ENCODE measurements at places on chromosomes 12 and 14.
A peak's percentile ranks its signal among the peaks of the same experiment; 100 is the strongest.

GRCh38 chr12:71460850-71461609 is 21.4 kb downstream of the LGR5 start:
- DNase-seq, result no peak

GRCh38 chr12:4908684-4909409 is 858 bp upstream of the KCNA1 start:
- no peak for DNase-seq

- DNase-seq, result no peak
Measured at GRCh38 chr12:73486256-73486655, 1051.4 kb upstream of the ATXN7L3B start.

GRCh38 chr14:89125216-89125615 is 291.8 kb downstream of the FOXN3 start:
- no peak for DNase-seq

- peak; percentile 21 for DNase-seq
Measured at GRCh38 chr12:117069926-117070900, 29.0 kb downstream of the TESC start.

DNA sequence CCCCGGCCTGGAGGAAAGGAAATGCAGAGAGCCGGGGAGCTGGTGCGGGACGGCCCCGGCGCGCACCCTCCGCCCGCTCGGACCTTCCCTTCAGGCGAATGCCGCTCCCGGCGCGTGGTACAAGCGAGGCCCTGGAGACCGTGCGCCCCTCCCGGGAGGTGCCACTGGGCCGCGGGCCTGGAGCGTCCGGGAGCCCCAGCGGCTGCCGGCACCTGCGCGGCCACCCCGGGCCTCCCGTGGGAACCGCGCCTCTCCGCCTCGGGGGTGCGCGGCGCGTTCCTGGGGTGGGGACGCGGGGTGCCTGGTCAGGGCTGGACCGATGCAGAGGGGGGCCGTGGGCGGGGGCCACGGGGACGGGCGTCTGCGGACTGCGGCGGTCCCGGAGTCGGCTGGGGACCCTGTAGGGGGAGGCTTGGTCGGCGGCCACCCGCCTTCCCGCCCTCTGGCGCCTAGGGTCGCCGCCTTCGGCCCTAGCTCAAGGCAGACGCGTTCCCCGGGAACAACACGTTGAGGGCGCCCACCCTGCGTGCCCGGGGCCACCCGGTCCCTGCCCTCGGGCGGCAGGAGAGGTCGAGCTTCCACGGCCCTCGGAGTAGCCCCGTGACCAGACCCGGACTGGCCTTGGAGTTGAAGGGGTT is 599 bp downstream of the PAPLN start:
- no peak for DNase-seq

DNA sequence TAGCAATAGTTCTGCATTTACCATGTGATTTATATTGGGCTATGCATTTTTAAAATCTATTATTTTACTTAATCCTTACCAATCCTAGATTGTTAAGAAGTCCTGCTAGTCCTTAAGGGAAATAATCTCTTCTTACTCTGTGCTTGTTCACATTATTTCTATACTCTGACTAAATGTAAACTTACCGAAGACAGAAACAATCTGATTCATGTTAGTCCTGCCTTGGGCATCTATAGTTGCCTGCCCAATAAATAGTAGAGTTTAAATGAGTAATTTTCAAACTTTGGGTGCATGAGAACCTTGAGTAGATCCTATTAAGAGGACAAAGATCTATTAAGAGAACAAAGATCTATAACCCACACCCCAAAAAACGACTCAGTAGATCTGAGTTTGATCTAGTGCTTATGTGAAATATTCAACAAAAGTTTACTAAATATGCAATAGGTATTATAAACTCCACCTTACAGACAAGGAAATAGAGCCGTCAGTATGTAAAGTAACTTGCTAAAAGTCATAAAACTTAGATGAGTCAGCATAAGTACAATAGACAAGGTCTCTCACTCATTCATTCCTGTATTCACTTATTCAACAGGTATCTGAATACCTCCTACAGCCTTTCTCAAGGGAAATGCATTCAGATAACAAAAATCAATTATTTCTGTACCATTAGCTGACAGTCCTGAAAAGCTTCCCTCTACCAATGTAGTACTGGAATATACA is 127.6 kb downstream of the PAWR start:
- DNase-seq, result no peak

- no peak for DNase-seq
Measured at GRCh38 chr12:122730215-122731014, at the start of gene HCAR1. Gene HCAR1, minus strand, starts transcription at chr12:122730844. Its CDS starts 505 bp downstream, at chr12:122730339.

GRCh38 chr12:98856897-98857540 is 211.9 kb downstream of the APAF1 start:
- DNase-seq, result no peak

- DNase-seq, result no peak
Measured at GRCh38 chr14:81859046-81859445, 325.4 kb upstream of the SEL1L start.

DNA sequence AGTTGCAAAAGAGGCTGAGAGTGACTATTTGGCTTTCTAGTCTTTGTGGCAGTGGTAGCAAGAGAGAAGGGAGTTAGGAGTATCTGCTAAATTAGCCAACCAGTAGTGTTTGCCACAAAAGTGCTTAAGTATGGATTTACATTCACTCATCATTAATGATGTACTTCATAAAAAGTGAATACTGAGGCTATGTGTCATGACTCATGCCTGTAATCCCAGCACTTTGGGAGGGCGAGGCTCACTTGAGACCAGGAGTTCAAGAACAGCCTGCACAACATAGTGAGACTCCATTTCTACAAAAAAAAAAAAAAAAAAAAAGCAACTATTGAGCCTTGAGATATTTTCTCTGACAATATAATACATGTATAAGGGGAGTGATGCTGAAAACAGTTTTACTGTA is 36.8 kb downstream of the CCDC177 start:
- DNase-seq, result no peak

DNA sequence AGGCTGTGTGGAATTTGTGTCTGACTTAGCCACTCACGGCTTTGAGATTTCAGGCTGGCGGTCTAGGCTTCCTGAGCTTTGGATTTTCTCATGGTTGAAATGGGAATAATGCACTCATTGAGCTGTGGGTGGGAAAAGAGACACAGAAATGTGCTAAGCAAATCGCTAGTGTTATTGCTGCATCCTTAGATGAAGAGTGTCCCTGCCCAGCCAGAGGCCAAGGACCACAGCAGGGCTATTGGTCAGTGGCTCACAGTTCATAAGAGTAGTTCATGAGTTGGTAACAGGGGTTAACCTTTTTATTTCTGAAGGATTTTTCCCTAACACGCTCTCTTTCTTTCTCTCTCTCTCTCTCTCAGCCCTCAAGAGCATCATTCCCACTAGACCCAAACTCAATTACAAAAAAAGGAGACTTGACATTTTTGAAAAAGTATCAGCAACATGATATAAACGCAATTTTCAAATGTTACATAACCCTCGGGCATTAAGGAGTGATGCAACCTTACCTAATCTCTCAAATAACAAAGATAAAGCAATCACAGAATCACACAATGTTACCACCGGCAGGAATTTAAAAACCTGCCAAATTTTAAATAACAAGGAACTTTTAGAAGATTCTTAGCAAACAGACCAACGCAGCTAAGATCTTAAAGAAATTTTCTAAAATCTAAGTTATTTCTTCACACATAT is 36.7 kb upstream of the RMST start:
- DNase-seq, result no peak

Data from esophagus squamous epithelium (tissue), 5 donors.